ENCODE measurements at places on chromosomes 13 and 19.

GRCh38 chr13:52850396-52851136 lies 2.1 kb upstream of the PCDH8 start:
- DNase-seq, result peak; percentile 30

GRCh38 chr19:4597975-4598671 lies 38.6 kb upstream of the SEMA6B start:
- no peak for DNase-seq

- peak; percentile 75 for DNase-seq
Measured at GRCh38 chr19:42121656-42122069, 10.6 kb downstream of the POU2F2 start.

DNA sequence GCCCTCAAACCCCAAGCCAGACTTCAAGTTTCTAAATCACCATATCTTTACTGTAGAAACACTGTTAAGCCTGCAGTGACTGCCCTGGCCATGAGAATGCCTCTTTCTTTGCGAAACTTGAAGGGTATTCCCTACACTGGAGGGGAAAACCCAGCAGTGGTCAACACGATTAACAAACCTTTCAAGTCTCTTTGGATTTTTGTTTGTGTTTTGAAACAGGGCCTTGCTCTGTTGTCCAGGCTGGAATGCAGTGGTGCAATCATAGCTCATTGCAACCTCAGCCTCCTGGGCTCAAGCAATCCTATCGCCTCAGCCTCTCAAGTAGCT lies 17.4 kb upstream of the POMP start:
- DNase-seq, result no peak

- no peak for DNase-seq
Measured at GRCh38 chr19:3142781-3143337, 7.0 kb downstream of the GNA15 start.

GRCh38 chr13:46759846-46760245 lies 37.1 kb downstream of the ESD start:
- DNase-seq, result no peak

- no peak for DNase-seq
Measured at GRCh38 chr19:18013210-18014111, 5.5 kb downstream of the ARRDC2 start.

DNA sequence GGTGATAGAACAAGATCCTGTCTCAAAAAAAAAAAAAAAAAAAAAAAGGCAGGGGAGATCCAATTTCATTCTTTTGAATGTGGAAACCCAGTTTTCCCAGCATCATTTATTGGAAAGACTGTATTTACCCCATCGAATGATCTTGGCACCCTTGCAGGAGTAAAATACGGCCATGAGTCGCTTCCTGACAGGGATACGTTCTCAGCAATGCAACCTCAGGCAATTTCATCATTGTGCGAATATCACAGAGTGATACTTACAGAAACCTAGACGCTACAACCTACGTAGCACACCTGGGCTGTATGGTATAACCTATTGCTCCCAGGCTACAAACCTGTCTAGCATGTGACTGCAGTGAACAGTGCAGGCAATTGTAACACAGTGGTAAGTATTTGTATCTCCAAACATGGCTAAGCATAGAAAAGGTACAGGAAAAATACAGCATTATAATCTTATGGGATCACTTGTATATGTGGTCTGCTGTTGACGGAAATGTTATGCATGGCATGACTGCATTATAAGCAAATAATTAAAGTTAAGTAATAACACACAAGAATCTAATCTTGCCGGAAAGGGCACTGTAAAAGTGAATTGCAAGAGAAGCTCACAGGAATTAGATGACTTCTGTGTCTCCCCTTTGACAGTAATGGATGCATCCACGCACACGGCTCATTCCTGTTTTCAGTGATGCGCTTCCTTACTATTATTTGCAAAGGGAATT lies 24.1 kb downstream of the RFX2 start:
- DNase-seq, result peak; percentile 62

DNA sequence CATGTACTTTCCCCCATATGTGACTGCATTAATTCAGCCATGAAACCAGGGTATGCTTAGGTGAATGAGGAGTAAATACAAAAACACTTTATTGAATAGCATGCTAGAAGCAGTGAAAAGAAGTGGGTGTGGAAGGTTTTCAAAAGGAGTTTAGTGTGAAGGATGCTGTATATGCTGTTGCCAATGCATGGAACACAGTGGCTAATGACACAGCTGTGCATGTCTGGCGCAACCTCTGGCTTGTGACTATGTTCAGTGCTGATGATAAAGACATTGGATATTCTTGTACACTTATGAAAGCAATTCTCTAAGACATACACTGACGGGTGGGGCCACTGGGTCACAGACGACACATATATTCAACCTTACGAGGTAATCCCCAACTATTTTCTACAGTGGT lies 55.2 kb downstream of the SOX21 start:
- no peak for DNase-seq

DNA sequence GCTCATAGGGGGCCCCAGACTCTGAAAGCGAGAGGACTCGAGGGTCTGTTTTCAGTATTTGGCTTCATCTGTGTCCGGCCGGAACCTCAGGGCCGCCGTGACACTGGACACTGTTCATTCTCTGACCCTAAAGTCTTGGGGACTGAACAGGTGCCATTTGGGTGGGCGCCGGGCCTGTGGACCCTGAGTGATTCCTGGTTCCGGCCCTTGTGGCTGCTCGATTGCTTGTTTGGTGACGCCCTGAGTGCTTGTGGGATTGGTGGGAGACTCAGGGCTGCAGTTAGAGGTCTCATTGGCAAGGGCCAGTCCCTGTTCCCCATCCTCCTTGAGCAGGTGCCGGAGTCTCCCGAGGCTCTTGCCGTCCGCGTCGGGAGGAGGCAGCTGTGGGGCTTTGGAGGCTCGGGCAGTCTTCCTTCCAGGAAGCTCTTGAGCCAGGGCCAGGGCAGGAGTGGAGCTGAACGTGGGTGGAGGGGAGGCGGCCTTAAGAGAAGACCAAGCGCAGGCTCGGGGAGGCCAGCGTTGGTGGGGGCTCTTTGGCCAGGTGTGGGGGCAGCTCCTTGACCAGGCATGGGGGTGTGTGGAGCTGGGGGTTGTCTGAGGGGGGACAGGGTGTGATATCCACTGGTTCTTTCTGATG lies 4.7 kb downstream of the PTBP1 start:
- DNase-seq, result peak; percentile 50

GRCh38 chr19:51001515-51001914 lies at the start of gene KLK8:
KLK8 (minus strand) TSS chr19:51001604; CDS start chr19:51001167, 437 bp downstream.
- no peak for DNase-seq

DNA sequence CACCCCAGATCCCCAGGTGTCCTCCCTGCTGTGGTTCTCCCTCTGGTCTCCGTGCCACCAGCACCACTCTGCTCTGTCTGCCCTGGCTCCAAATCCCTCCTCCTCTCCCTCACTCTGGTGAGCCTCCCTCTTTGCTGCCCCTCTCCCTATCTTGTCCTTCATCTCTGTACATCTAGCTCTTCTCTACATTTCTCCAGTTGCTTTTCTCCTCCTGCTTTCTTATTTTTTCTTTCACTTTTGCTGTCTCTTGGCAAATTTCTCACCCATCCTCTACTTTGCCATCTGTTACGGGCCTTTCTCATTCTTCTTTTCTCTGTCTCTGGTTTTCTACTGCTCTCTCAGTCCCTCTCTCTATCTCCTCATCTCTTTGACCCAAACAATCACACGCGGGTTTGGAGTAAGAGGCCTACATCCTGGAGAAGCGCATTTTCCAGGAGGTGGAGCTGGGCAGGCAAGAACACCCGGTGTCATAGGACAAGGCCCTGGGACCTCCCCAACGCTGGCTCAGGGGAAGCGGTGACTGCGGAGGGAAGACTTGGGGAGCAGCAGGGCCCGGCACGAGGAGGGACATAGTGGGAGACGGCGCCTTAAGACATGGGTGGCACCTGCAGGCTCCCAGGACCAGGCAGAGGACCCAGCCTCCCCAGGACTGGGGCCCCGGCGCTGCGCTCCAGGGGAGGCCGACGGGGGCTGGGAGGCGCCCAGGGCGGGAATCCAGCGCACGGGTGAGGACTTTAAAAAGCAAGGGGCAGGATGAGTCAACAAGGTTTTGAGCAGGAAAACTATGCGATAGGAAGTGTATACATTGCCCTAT lies 9.9 kb downstream of the ZNF611 start:
- no peak for DNase-seq

- DNase-seq, result no peak
Measured at GRCh38 chr13:53100394-53101063, 71.9 kb downstream of the OLFM4 start.

GRCh38 chr19:49165111-49165750 lies 7.6 kb downstream of the TRPM4 start:
- DNase-seq, result no peak

DNA sequence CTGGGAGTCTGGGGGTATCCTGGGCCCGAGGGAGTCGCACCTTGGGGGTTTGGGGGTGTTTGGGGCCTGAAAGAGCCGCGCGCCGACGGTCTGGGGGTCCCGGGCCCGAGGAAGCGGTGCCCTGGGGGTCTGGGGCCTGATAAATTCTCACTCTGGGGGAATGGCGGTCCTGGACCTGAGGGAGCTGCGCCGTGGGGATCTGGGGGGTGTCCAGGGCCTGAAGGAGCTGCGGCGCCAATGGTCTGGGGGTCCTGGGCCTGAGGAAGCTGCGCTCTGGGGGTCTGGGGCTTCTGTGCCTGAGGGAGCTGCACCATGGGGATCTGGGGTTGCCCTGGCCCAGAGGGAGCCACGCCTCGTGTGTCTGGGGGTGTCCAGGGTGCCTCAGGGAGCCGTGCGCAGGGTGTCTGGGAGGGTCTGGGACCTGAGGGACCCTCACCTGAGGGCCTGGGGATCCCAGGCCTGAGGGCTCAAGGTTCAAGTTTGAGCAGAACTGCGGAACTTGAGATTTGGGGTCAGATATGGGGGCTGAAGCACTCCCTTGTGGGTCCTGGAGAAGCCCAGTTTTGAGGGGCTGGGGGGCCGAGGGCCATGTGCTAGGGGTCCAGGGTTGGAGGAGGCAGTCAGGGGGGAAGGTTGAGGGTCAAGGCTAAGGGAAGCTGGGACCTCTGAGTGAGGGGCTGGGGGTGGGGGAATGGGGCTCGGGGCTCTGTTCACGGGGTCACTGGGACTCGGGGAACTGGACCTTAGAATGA lies 1.1 kb downstream of the HDGFL2 start:
- DNase-seq, result no peak

GRCh38 chr19:13765395-13766094 lies 1.2 kb downstream of the MRI1 start:
- DNase-seq, result no peak

DNA sequence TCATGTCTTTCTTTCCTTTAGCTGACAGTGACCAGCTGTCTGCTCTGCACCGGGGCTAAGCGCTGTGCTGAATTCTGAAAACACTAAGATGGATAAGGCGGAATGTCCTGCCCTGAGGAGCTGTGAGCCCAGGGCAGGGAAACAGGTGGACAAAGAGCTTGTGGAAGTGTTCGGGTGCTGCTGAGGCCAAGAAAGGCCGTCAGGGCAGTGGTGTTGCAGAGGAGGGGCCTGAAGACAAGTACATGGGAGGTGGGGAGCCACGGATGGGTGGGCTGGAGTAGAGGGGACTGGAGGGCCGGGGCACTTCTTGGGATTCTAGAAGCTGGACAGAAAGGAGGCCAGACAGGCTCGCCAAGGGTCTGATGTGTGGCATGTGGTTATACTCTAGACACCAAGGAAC lies 66.2 kb upstream of the GPR183 start:
- no peak for DNase-seq

GRCh38 chr19:30353394-30353945 lies 18.7 kb upstream of the ZNF536 start:
- DNase-seq, result no peak

- DNase-seq, result peak; percentile 71
Measured at GRCh38 chr19:11152318-11153062, 3.1 kb downstream of the SPC24 start.

GRCh38 chr19:40421993-40422747 lies 3.6 kb downstream of the SERTAD1 start:
- no peak for DNase-seq

GRCh38 chr19:17123041-17123440 lies 47.5 kb downstream of the MYO9B start:
- no peak for DNase-seq

DNA sequence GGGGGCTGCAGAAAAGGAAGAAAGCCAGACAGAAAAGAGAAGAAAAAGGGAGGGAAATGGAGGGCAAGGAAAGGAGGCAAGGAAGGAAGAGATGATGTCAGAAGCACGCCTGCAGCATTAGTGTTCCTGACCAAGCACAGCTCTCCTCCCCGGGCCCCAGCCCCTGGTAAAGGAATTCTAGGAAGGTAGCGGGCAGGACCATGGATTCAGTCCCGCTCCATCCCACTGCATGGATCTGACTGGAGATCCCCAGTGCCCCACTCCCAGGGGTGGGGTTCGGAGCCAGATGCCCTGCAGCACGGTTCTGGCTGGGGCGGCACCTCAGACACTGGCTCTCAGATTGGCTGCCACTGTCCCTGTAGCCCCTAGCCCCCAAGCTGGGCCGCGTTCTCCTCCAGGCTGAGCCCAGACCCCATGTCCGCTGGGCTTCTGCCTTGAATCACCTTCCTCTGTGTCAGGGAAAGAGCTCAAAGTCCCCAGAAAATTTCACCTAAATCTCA lies 59.8 kb downstream of the TSHZ3 start:
- no peak for DNase-seq

DNA sequence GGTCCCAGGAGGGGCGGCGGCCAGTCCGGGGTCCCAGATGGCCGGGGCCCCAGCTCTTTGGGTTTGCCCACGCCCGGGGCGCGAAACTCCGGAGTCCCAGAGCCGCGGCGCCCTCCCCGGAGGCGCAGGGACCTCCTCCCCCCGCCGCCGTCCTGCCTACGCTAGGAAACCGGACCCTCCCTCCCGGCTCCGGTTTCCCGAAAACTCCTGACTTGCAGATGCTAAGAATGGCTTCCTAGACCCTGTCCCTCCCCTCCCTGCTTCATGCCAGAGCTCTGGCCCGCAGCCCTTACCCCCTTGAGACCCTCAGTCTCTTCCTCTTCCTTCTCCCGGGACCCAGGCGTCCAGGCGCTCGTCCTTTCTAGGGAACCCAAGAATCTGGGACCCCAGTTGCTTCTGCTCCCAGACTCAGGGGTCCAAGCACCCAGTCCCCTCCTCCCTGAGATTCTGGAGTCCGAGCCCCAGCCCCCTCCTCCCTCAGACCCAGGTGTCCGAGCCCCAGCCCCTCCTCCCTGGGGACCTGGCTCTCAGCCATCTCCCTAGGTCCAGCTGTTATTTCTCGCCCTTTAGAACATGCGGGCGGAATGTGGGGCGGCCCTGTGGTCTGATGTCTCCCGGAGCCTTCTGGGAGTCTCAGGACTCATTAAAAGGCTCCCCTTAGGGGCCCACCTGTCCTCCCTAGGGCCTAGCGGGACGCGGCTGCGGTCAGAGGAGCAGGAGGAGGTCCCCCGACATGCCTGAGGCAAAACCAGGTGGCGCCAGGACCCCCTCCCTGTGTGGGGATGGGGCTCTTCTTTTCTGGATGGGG lies at the start of gene MYBPC2:
TSS of gene MYBPC2 (plus strand) at position 672 of the 808 bp plus-strand sequence. CDS start at position 734, 62 bp downstream.
- peak; percentile 10 for DNase-seq

DNA sequence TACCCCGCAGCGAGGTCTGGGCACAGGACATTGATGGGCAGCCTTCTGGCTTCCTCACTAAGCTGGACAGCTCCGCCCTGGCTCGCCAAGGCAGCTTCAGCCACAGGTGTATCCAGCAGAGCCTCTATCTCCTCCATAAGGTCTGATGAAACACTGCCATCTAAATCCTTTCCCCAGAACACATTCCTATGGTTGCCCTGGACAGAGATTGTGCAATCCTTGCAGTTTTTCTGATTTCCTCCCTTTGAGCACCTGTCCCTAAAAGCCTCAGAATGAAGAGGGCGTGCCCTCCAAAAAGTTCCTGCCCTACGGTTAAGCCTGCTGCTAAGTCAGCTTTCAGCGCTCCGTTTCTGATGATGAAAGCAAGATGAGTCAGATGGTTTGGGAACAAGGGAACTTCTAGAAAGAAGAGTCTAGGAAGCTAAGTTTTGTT lies 21.0 kb downstream of the CLEC4M start:
- peak; percentile 6 for DNase-seq

All from astrocyte of the spinal cord (primary cell).